Esophagus mucosa (tissue), 1 donor: ENCODE measurements at places on chromosomes 7 and 10.

DNA sequence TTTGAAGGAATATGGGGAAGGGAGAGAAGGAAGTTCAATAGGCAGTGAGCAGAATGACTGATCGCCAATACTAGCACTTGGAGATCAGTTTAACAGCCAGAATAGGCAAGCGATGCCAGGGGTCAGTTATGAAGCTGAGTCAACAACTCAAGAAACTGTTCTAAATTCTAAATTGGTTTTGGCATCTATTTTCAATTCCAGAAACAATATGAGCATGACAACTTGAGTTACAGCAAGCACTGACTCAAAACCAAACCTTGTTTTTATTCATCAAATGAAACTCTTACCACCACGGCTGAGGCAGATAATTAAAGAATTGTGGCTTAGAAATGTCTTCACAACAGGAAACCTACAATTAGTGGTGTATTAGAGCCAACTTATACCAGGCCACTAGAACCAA is 180.5 kb upstream of the ASAH2 start:
- no peak for ATAC-seq

GRCh38 chr7:98569691-98570337 is 47.3 kb upstream of the NPTX2 start:
- no peak for ATAC-seq

GRCh38 chr10:100659361-100660098 is 85.9 kb upstream of the PAX2 start:
- ATAC-seq, result no peak

GRCh38 chr7:145036604-145037405 is 201.0 kb upstream of the TPK1 start:
- ATAC-seq, result no peak
